ENCODE measurements at places on chromosomes 6 and 20.
A peak's percentile ranks its signal among the peaks of the same experiment; 100 is the strongest.

DNA sequence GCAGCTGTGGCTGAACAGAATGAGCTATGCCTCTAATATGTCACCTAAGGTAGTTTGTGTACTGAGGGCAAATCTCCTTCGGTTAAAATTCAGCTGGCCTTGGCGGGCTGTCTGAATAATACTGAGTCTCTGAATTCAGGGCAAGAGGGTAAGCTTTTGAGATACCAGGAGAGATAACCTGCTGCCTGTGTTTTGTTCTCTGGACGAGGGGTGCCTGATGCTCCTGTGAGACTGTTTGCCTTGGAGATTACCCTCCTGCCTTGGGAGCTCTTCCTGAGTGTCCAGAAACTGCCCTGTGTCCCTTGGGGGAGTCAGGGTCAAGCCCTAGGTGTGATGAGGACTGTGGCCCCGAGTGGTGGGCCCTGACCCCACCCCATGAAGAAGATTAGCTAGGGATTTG is 282.9 kb downstream of the KIF16B start:
- DNase-seq: no peak

GRCh38 chr20:34774449-34774848 is 51.0 kb downstream of the NCOA6 start:
- DNase-seq: no peak

- no peak for DNase-seq
Measured at GRCh38 chr6:7777074-7777473, 51.2 kb downstream of the BMP6 start.

DNA sequence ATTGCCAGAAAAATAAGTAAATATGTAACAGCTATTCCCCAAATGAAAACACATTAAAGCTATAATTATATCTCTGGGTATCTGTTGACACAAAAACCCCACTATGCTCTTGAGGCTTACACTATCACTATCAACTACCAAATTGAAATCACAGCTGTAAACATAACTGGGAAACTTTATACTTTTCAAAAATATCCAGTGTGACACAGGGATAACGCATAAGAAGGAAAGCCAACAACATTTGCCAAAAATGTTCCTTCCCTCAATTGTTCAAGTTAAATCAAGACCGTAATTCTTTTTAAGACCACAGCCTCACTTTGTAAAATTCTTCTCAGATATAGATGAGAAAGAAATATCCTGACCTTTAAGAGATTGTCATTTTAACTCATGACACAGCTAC is 3.1 kb downstream of the ZHX3 start:
- DNase-seq: no peak

DNA sequence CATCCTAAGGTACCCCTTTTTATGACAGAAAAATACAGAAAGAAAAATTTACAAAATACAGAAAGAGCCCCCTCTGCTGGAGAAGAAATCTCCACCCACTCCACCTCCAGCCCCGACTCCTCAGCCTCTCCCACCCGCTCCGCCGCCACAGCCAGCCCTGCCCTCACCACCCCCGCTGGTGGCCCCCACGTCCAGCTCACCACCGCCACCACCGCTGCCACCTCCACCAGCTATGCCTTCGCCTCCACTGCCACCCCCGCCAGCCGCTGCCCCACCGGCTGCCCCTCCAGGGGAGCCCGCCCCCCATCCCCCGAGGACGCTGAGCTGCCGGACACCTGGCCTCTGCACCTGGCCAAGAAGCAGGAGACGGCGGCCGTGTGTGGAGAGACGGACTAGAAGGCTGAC is 17.7 kb downstream of the WFDC2 start:
- no peak for DNase-seq

- DNase-seq: no peak
Measured at GRCh38 chr20:63580796-63581461, 6.9 kb upstream of the HELZ2 start.

GRCh38 chr6:35739645-35740524 is 3.1 kb downstream of the ARMC12 start:
- no peak for DNase-seq

DNA sequence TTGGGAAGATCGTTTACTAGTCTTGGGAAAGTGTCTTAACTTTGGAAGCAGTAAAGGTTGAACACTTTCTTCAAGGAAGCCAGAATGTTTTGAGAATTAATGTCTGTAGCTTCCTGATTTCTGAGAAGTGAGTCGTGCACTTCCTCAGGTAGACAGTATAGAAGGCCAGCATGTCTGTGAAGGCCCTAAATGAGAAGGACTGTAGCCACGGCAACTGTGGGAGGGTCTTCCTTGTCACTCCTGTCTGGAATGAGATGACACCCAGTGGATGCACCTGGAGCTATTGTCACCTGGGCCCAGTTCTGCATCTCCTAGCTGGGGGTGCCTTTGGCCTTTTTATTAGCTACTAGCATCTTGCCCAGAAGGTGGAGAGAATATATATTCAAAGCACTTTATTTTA is 8.8 kb downstream of the STX16 start:
- no peak for DNase-seq

DNA sequence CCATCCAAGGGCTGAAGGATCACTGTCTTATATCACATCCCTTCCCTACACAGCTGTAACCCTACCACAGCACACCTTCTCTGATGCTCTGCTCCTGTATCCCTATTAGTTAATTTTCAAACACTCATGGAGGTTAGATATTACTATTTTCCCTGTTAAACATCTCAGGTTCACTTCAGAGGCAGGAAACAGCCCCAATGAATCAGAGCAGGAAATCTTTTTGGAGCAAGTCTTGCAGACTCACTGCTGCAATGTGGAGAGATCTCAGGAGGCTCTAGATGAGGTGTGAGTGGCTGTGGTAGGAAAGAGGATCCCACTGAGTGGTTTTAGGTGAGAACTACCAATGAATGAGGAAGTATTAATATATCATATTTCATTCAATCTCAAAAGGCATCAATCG is 19.7 kb upstream of the HTR1B start:
- no peak for DNase-seq

DNA sequence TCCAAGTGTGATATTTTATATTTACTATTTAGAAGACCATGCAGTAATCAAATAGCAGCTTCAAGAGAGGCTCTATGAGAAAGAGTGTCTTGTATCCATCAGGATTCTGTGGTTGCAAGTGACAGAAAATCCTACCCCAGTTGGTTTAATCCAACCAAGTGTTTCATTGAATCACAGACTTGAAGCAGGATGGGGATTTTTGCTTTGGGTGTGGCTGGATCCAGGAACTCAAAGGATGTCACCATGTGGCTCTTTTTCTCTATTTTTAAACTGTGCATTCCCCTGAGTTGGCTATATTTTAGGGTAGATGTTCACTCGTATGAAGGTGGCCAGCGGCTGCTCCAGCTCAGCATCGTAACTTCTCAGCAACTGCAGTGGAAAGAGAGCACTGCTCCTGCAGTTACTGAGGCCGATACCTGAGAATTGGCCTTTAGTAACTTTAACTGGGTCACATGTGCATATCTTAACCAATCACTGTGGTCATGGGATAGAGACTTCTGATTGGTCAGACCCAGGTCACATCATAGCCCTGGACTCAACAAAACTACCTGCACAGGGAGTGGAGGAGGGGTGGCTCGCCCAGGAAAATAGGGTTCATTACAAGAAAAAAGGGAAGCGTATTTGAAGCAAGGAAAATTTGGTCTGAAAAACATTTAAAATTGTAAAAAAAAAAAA is 396.1 kb upstream of the SULF2 start:
- no peak for DNase-seq

- DNase-seq: no peak
Measured at GRCh38 chr6:79981652-79982051, 22.8 kb upstream of the TTK start.

DNA sequence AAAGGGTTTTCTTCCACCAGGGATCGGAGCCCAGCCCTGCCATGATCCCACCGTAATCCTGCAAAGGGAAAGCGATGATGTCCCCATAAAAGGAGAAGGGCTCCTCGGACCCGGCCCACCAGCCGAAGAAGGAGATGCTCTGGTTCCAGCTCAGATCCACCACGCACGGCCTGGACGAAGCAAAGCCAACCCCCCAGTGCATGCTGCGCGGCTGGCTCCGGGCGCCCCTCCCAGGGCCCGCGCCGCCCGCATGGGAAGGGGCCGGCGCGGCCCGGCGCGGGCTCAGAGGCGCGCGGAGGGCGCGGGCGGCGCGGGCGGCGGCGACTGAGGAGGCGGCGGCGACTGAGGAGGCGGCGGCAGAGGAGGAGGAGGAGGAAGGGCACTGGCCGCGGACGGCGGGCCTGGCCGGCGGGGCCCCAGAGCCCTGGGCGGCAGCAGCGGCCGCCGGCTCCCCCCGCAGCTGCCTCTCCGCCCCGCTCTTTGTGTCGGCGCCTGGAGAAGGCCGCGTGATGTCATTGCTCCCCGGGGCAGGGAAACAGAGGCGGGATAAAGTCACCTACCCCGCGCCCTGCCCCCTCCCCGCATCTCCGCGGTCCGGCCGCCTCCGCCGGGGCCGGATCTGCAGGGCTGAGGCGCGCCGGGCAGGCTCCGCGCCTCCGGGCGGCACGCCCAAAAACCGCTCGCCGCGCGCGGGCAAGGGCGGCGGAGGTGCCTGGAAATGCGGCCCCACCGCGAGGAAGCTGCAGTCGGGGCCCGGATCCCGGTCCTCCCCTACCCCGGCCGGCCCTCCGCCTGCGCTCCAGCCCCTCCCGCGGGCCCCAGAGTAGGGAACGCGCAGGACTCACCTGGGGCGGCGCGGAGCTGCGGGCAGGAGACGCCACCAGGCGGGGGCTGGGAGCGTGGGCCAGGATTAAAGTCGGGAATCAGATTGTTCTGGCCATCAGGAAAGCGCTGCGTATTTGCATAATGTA is at the start of gene FAXC:
TSS of gene FAXC (minus strand) at position 504 of the 971 bp plus-strand sequence. CDS start at position 202, 302 bp downstream.
- DNase-seq: no peak

DNA sequence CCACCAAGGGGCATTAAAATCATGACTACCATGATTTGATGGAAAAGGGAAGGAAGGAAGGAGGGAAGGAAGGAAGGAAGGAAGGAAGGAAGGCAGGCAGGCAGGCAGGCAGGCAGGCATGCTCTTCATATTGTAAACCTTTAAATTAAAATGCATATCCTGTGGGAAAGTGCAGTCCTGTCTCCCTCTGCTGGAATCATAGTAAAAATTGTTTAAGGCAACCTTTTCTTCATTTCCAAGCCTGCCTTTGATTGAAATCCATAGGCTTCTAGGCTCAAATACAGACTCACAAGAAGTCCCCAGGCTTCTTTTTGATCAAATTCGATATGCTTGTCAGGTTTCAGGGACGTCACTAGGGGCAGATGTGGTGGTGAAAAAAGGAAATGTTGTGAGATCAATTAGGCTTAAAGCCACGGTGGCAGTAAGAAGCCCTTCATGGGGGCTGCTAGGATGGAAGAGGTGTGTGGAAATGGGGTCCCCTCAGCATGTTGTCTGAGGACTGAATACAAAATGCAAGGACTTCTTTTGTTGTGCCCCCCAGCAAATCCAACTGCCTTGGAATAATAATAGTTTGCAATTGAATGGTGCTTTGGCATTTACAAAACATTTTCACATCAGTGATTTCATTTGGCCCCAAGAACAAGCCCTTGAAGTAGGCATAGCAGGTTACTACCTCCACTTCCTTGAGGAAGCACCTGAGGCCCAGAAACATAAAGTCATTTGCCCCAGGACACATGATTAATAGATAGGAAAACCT is 25.6 kb upstream of the GABRR1 start:
- DNase-seq: peak; percentile 46

GRCh38 chr6:98672681-98673475 is 161.5 kb upstream of the POU3F2 start:
- DNase-seq: peak; percentile 39

- no peak for DNase-seq
Measured at GRCh38 chr20:14491436-14491835, 154.0 kb upstream of the FLRT3 start.

GRCh38 chr20:37999526-38000263 is 33.6 kb downstream of the TTI1 start:
- no peak for DNase-seq

- DNase-seq: no peak
Measured at GRCh38 chr6:81772741-81773140, 20.3 kb upstream of the TENT5A start.

- no peak for DNase-seq
Measured at GRCh38 chr20:41134362-41135186, 2.8 kb upstream of the PLCG1 start.

DNA sequence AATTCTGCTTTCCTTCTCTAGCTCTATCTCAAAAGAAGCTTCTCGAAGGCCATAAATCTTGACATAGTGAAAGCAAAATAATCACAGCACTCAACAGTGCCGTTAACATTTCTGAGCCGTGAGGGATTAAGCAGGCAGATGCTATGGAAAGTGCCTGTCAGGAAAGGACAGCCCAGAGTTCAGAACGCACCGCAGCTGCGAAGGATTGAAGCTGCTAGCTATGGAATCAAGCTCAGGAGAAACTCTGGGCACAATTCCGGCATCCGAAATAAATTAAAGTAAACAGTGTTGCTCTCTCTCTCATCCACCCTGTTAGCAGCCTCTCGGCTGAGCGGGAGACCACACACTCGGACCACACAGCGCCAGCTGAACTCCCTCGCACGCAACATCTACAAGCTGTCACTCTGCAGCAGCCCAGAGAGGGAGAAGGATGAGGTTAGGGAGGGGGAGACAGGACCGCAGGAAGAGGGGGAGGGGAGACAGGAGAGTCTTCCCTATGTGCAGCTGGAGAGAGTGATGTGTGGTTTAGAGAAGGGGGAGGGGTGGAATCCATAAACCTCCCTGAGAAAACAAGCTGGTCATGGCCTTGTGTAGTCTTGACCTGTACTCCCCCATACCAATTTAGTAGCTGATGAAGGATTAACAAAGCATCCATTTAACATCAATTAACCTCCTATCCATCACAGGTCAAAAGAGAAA is 9.0 kb downstream of the EXOC2 start:
- peak; percentile 59 for DNase-seq

DNA sequence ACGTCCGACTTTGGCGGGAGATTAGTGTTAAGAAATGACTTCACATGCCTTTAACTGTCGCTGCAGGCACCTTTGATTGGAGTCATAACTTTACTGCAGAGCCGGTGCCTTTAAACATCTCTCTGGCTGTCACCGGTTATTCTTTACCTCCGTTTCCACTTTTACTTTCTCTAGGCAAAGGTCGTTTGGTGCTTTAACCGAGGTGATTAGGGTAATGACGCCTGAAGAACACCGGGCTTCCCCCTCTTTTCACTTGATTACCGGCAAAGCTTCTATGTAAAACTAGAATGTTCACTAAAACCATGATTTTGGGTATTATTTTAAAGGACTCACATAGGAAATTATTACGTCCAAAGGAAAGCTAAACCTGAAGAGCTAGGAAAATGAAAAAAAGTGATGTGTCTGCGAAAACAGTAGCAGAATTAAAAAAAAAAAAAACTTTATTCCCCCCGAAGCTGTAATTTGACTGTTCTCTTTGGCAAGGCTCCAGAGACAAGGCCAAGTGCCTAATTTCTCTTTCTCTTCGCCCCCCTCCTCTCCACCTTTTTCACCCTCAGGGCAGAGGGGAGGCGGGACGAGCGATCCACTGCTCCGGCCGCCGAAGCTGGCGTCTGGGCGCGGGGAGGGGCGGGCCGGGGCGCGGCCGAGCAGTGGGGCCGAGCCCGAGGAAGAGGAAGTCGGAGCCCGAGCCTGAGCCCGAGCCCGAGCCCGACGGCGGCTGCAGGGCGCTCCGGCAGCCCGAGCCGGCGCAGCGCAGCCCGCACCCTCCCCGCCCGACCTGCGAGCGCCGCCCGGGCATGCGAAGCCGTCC is at the start of gene PLEKHG1:
TSS of gene PLEKHG1 (plus strand) at position 687 of the 811 bp plus-strand sequence. CDS start 133,797 bp downstream, outside the sequence.
- DNase-seq: no peak

GRCh38 chr20:5735845-5736510 is 14.2 kb upstream of the SHLD1 start:
- DNase-seq: no peak

All from astrocyte of the cerebellum (primary cell).